Right lung (tissue), 10 donors: ENCODE measurements at places on chromosomes 11 and 22. TPM values are rescaled to one million over a fixed set of nuclear protein-coding genes. Genes with fewer than 3 reads are reported as not detected.

The MYRF gene
- 28.4 TPM for polyA plus RNA-seq

The MAPK8IP2 gene
- 0.97 TPM for polyA plus RNA-seq

The ADAMTS8 gene
- 6.5 TPM for polyA plus RNA-seq

DNA sequence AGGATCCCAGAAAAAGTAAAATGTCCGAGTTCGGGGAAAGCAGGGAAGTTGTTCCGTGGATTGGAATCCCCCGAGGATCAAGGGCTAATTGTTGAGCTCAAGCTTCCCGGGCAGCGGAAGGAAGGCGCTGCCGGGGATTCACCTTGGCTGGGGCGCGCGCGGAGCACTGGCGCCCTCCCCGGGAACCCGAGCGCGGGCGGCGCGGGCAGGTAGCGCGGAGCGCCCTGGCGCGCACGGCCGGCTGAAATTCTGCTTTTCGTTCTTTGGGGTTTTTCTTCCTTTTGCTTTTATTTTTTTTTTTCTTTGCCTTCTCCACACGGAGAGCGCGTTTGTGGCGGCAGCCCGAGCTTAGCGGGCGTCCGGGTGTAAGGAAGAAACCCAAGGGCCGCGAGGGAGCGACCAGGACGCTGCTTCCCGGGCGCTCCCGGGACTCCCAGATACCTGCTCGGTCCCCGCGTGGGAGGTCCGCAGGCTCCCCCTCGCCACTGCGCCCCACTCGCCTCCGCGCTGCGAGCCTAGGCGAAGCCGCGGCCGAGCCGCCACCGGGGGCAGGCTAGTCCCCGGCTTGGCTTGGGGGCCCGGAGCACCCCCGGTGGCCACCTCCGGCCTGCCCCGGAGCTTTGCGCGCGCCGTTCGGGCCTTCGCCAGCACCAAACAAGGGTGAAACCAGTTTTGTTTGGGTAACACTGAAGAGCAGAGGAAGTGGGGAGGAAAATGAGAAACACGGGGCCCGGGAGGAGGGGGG lies 4.8 kb upstream of the IGF2 start:
- no peak for DNase-seq

DNA sequence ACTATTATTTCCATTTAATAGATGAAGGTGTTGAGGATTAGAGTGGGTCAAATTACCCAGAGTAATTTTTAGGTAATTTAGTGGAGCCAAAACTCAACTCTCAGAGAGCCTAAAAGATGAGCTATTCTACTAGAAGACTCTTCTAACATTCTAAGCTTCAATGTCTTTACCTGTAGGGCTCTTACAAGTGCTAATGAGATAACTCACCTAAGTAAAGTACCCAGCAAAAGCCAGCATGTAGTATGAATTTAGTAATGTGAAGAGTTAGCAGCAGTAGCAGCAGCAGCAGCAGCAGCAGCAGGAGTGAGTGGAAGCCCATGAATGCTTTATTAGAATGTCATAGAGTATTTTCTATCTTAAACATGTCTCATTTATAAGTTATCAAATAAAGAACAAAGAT lies 1239.2 kb downstream of the FAM181B start:
- no peak for DNase-seq

- no peak for DNase-seq
Measured at GRCh38 chr11:64035576-64035975, at the start of gene FLRT1. TSS of gene FLRT1 (plus strand) at chr11:64035931. CDS start at chr11:64116268, 80,337 bp downstream.
